ENCODE measurements at places on chromosomes 6 and 20. TPM values are rescaled to one million over a fixed set of nuclear protein-coding genes. Genes with fewer than 3 reads are reported as not detected.

Gene QKI
- polyA plus RNA-seq: 148 TPM

Gene SIM1
- not detected for polyA plus RNA-seq

Gene ADGB
- polyA plus RNA-seq: not detected

Gene SNHG17
- polyA plus RNA-seq: 37.0 TPM

Gene RFX6
- not detected for polyA plus RNA-seq

Gene HLA-F
- polyA plus RNA-seq: 0.84 TPM

Gene WFDC10B
- polyA plus RNA-seq: not detected

Gene NHLRC1
- 1.3 TPM for polyA plus RNA-seq

Gene CST4
- not detected for polyA plus RNA-seq

Gene IP6K3
- 2.9 TPM for polyA plus RNA-seq

Gene CCNC
- polyA plus RNA-seq: 80.0 TPM

Gene DACT2
- polyA plus RNA-seq: 0.77 TPM

Gene FAM83C
- polyA plus RNA-seq: not detected
